ENCODE measurements at places on chromosomes 6 and 20. TPM values are rescaled to one million over a fixed set of nuclear protein-coding genes. Genes with fewer than 3 reads are reported as not detected.

GRCh38 chr6:136586295-136586694, 36.1 kb upstream of the MAP7 start:
- DNase-seq, result no peak

DNA sequence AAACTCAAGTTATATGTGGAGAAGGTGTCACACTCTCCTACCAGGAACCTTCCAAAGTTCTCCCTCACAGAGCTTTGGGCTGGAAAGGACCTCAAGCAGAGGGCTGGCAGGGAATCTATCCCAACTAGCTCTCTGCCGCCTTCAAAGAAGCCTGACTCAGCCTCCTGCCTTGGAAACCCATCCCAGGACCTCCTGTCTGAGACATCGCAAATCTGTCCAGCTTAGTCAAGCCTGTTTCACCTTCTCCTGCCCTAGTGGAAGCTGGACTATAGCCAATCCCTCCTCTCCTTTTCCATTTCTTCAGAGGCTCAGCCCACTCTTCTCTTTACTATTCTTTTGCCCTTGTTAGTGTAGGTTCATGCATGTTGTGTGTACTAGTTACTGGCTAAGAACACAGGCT, 48.2 kb upstream of the FOXP4 start:
- no peak for DNase-seq

DNA sequence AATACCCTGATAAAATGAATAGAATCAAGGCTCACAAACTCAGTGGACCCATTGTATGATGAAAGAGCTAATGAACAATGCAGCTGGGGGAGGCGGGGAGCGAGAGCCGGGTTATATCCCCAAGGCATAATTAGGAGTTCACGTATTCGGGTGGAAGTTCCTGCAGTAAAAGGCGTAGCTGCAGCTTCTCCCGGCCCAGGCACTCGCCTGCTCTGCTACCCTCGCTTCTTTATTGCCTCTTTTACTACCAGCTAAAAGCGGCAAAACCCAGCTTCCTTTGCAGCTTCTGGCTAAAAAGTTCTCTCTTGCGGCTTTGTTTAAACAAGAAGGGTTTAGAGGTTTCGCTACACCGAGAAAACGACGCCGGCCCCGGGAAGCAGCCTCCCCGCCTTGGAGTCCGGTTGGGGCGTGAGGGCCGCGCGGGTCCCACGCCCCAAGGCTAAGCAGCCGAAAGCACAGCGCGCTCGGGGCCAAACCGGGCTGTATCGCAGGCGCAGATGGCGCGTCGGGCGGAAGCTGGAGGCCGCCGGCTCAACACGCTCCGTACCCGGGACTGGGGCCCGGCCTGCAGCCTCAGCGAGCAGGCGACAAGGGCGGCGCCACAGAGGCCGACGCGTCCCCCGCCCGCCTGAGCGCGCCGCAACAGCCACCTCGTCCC, 1.6 kb downstream of the ZBTB2 start:
- DNase-seq, result peak; percentile 79

DNA sequence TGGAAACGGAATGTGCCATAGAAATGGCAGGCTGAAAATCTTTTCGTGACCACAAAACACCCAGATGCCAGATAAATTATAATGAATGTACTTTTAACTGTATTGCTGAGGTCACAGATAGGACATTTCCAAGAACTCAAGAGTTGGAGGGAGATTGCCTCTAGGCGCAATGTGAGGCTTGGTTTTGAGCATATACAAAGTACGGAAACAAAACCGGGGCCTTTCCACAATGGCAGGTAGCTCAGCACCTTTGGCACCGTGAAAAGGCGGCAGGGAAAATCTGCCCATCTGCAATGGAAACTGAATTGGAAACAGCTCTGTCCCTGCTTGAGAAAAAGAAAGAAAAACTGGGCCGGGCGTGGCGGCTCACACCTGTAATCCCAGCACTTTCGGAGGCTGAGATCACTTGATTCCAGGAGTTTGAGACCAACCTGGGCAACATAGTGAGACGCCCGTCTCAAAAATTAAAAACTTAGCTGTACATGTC, 10.5 kb upstream of the C20orf144 start:
- no peak for DNase-seq

Gene RREB1
- total RNA-seq, result 34.2 TPM

Measured in Right ventricle myocardium superior (tissue), 1 donor.